ENCODE measurements at places on chromosomes 12 and 14.

DNA sequence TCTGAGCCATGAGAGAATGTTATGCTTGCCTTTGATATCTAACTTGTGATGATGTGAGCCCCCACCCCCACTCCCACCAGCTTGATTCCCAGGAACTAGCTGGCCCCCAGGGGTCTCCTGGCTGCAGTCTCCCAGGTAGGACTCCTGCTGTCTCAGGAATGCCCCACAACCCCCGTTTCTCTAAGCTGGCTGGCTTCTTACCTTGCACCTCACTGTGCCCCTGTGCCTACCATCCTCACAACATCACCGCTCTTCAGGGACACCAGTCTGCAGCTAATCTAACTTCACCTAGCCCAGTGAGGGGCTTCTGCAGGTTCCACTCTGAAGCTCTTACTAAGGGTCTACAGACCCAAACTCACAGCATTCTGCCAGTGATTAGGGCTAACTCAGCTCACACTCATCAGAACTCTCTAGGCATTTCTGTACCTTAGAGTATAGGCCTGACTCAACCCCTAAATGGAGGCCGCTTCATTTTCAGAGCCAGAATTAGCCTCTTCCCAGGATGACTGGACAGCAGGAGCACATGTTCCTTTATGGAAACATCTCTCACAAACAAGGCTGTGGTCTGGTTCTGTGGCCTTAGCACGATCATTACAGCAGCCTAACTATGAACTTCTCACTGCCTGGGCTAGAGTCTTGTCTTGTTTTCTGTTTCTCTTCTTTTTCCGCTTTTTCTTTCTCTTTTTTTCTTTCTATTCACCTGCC is 72.8 kb upstream of the IFNG-AS1 start:
- no peak for DNase-seq

DNA sequence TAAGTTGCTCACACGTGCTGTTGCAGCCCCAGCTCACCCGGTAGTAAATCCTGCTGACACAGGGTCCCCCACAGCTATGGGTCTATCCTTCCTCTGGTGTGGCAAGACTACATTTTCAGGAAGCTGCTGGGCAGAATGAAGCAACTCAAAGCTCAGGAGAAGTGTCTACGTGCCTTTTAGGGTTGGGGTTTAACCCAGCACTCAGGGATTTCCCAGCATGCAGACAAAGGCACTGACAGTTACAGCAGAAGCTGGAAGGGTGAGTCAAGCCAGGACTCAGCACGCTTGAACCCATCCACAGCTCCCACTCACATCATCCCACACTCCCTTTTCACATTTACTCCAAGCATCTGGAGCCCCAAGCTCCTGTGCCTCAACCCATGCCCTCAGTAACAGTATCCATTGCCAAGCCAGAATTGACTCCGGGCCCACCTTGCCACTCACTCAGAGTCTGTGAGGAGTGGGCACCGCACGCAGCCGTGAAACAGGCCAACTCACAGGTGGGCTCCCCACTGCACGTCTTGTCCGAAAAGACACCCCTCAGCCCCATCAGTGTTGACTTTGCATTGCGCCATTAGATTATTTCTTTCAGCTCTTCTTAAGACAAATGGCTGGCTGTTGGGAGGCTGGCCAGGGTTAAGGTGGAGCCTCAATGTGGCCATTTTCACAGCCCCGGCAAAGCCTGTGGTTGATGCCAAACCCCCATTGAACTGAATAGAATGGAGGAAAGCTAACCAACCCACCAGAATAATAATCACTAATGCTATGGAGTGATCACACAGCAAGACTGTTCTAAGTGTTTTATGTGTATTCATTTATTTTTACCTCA is 59.6 kb downstream of the ZFP36L1 start:
- DNase-seq: no peak

DNA sequence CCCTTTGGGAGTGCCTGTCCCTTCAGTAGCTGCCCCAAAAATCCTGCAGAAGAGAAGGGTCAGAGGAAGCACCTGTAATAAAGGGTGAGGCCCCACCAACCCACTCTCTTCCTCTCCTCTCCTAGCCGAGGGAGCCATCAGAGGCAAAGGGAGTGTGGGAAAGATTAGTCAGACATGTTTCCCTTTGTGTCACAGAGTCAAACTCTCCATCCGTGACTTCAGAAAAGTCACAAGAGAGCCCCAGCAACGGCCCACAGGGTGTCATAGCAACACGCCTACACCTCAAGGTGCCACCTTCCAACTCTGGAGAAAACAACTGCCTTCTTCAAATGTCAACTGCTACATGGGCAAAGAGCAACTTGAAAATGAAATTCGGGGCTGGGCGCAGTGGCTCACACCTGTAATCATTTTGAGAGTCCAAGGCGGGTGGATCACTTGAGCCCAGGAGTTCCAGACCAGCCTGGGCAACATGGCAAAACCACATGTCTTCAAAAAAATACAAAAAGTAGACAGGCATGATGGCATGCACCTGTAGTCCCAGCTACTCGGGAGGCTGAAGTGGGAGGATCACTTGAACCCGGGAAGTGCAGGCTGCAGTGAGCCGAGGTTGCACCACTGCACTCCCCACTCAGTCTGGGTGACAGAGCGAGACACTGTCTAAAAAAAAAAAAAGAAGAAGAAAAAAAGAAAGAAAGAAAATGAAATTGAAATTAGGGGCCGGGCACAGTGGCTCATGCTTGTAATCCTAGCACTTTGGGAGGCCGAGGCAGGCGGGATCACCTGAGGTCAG is 17.7 kb upstream of the CD27 start:
- peak; percentile 77 for DNase-seq

- no peak for DNase-seq
Observed at GRCh38 chr14:100498068-100498467, 89.1 kb downstream of the BEGAIN start.

DNA sequence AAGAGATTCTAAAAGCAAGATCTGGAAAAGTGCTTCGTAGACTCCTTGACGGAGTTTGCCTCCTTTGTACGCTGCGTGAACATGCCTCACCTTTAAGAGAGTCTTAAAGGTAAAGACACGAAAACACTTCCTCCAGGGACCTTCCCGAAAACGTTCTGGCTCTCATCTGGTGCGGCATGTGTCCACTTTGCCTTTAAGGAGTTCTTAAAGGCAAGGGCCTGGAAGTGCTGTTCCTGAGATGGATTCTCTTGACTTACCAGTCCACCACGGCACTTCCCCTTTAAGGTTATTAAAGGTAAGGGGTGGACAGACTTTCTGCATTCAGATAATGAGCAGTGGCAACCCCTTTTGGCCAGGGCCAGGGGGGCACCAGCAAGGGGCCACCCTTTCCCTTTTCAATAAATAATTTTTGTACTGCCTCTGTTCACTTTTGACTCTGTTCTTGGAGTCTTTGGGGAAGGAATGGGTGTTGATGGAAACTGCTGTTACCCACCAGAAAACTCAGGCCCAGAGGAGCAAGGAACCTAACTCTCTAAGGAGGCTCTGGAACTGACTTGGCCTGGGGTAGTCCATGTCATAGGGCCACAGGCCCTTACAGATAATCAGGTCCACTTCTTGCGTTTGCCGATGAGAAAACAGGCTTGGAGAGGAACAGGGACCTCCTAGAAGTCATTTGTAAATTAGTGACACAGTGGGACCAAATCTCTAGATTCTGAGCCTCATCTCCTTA is 4.4 kb downstream of the REM2 start:
- no peak for DNase-seq

- no peak for DNase-seq
Observed at GRCh38 chr12:3596703-3597415, 105.9 kb downstream of the PRMT8 start.

GRCh38 chr12:5078423-5078822 is 34.7 kb downstream of the KCNA5 start:
- DNase-seq: no peak

- DNase-seq: no peak
Observed at GRCh38 chr12:103457471-103457870, 38.3 kb downstream of the C12orf42 start.

- no peak for DNase-seq
Observed at GRCh38 chr12:91327131-91327530, 144.5 kb upstream of the DCN start.

DNA sequence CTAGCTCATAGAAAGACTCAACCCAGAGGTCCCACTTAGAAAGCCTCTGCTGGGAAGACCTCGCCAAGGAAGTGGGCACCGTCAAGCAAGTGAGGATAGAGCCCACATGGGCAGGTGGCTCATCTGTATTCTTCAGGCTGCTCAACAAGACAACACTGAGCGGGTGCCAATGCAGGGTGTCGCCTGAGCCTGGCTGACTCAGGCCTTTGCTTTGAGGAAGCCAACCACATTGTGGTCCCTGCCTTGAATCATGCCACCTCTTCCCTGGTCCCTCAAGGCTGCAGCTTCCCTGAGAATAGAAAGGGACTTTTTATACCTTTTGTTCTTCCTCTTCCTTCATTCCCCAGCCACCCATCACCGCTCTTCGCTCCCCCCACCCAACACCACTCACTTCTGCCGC is 2.1 kb upstream of the RNASE13 start:
- DNase-seq: no peak

DNA sequence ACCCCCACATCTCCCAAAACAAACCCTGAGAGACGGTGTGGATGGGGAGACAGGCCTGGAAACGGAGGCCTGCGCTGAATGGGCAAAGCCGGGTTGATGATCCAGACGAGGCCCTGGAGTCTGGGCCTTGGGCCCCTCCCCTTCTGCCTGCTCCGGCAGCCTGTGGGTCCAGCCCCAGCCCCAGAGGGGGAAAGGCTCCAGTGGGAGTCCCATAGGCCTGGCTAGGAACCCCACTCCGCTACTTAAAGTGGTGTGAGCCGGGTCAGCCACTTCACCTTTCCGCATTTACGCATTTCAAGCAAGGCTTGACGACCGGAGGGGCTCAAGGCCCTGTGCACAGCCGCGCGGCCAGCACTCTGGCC is 695 bp upstream of the TNFAIP2 start:
- DNase-seq: no peak

DNA sequence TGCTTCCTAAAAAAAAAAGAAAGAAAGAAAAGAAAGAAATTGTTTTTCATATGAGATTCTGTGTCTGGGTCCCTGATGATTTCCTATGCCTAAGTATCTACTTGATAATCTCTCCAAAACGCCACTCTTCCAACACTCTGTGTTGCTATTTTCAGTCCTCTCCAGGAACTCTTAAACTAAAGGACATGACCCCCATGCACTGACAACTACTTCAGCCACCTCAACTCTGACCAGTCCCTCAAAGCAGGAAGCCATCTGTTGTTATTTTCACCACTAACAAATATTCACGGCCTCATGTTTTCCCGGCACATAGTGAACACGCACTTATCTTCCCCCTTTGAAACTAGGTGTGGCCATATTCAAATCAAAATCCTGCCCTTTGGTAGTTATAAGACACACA is 259.3 kb downstream of the PPFIA2 start:
- DNase-seq: no peak

DNA sequence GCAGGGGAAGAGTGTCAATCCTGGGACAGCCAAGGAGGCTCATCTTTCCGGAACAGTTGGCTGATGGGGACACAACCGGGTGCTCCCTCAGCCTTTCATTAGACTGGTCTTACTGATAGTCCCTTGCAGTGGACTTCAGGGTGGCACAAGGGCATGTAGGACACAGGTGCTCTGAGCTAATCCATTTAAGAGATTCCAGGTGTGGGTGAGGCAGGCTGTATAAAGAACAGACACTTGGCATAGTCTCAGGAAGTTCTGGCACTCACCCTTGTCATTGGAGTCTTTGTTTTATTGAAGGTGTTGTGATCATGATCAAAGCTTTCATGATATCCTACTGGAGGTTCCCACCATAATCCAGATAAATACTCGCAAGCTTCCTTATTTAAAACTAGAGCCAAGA is 341.6 kb downstream of the EMP1 start:
- no peak for DNase-seq

- no peak for DNase-seq
Observed at GRCh38 chr12:70338531-70338930, 27.6 kb upstream of the KCNMB4 start.

DNA sequence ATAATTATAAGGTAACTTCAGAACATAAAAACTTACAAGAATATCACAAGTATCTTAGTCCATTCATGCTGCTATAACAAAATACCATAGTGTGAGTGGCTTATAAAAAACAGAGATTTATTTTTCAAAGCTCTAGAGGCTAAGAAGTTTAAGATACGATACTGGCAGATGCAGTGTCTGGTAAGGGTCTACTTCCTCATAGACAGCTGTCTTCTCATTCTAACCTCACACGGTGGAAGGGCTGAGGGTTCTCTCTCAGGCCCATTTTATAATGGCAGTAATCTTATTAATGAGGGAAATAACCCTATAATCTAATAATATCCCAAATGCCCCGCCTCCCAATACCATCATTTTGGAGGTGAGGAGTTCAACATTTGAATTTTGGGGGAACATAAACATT is 23.7 kb upstream of the OSBPL8 start:
- no peak for DNase-seq

- no peak for DNase-seq
Observed at GRCh38 chr12:93358821-93359220, 18.9 kb upstream of the NUDT4 start.

DNA sequence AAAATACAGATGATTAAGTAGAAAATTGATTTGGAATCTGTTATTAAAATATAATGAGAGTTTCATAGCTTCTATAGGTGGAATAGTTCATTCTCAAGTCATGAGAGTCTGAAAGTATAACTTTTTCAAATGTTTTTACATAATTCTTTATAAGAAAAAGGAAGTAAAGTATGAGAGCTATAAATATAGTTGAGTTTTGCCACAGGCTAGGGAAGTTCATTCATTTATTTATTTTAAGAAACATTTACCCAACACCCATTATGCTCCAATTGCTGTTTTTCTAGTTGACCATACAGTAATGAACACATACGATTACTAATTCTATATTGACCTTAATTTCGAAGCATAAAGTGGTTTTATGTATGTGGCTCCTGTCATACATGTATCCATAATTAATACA is 24.8 kb downstream of the LRRIQ1 start:
- no peak for DNase-seq

DNA sequence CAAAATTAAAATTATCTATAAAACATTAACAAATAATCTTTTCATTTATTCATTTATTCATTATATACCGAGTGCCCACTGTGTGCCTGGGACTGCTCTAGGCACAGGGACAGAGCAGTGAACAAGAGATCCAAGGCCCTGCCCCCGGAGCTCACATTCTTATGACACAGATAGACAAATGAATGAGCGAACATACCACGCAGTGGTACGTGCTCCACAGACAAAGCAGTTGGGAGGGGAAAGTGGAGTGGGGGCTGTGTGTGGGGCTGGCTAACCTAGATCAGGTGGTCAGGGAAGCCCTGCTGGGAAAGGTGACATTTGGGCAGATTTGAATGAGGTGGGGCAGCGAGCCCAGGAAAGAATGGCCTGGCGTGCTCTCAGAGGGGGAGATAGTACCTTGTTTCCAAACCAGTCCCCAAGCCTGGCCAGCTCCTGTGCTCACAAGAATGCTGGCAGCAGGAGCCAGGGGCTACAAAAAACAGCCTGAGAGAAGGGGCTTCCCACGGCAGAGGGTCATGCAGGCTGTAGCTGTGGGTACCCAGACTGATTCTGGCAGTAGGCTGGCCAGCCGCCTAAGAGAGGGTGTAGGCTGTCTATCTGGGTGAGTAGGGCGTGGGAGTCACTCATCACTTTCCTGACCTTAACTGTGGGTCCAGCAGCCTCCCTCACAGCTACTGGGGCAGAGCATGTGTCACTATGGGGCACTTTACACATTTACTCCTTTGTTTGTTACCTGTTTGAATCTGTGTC is 57.8 kb upstream of the ACTN1 start:
- DNase-seq: no peak
